ENCODE measurements at places on chromosomes 11 and 22. TPM values are rescaled to one million over a fixed set of nuclear protein-coding genes. Genes with fewer than 3 reads are reported as not detected.

CSNK2A3 gene
- total RNA-seq: 2.6 TPM

SLC22A9 gene
- total RNA-seq: not detected

MMP3 gene
- total RNA-seq: 0.22 TPM

SLC22A12 gene
- total RNA-seq: not detected

UCP2 gene
- 18.0 TPM for total RNA-seq

GRCh38 chr22:24389680-24390079, 37.7 kb upstream of the ADORA2A start:
- peaks cover 11% of the 10 kb centered on the region for H3K4me1 ChIP-seq
- H3K27ac ChIP-seq: peak overlapping the region; percentile 80
- H3K36me3 ChIP-seq: peaks cover 4% of the 10 kb centered on the region
- no peak overlapping the region for H3K4me3 ChIP-seq

GRCh38 chr11:69689484-69690319, 14.1 kb downstream of the FGF19 start:
- no peak overlapping the region for H3K27ac ChIP-seq
- no peaks in the 10 kb centered on the region for H3K36me3 ChIP-seq
- peaks cover 5% of the 10 kb centered on the region for H3K4me1 ChIP-seq
- no peak for DNase-seq

DNA sequence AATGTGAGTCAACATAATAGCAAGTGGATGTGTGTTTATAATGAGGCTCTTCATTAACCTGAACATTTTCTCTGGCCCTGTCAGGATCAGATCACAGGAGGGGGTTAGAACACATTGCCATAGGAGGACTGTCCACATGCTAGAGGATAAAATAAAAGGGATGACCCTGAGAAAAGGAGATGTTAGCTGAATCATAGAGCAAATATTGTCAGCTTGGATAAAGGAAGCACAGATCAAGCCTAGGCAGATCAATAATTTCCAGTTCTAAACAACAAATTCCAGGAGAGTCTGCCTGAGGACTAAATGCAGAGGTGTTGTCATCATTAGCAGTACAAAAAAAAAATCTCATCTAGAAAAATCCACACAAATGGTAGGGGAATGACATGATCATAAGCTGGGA, 337.9 kb downstream of the LRRC4C start:
- DNase-seq: no peak
- H3K27ac ChIP-seq: no peak overlapping the region
- no peaks in the 10 kb centered on the region for H3K36me3 ChIP-seq
- H3K27me3 ChIP-seq: no peaks in the 10 kb centered on the region
- H3K4me3 ChIP-seq: no peak overlapping the region
- no peaks in the 10 kb centered on the region for H3K4me1 ChIP-seq

GRCh38 chr11:69094111-69094914, 45.6 kb downstream of the TPCN2 start:
- H3K36me3 ChIP-seq: peaks cover 25% of the 10 kb centered on the region
- H3K4me3 ChIP-seq: no peak overlapping the region
- no peak for DNase-seq
- H3K4me1 ChIP-seq: peaks cover 13% of the 10 kb centered on the region
- no peak overlapping the region for H3K27ac ChIP-seq

- peaks cover 46% of the 10 kb centered on the region for H3K36me3 ChIP-seq
- H3K4me3 ChIP-seq: no peak overlapping the region
- no peak for DNase-seq
These were observed 11.3 kb downstream of the C22orf23 start for GRCh38 chr22:37942133-37942532.

DNA sequence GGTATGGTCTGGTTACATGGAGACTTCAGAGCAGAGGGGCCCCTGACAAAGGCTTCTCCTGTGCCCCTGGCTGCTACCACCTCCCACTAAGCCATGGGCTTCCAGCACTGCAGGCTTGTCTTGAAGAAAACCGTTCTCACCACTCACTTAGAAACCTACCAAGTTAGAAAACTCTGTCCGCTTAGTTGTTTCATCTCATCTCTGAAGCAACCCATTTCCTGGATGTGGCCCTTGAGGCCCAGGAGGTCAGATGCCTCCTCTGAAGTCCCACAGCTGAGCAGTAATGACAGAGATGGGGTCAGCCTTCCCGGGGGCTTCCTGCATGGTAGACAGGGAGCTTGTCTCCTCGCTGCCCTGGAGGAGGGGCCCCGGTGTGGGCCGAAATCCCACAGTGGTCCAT, 12.9 kb downstream of the CSF2RB start:
- no peak for DNase-seq
- peaks cover 9% of the 10 kb centered on the region for H3K4me1 ChIP-seq
- no peaks in the 10 kb centered on the region for H3K36me3 ChIP-seq
- H3K4me3 ChIP-seq: no peak overlapping the region
- H3K27ac ChIP-seq: no peak overlapping the region
- peaks cover 23% of the 10 kb centered on the region for H3K27me3 ChIP-seq

DNA sequence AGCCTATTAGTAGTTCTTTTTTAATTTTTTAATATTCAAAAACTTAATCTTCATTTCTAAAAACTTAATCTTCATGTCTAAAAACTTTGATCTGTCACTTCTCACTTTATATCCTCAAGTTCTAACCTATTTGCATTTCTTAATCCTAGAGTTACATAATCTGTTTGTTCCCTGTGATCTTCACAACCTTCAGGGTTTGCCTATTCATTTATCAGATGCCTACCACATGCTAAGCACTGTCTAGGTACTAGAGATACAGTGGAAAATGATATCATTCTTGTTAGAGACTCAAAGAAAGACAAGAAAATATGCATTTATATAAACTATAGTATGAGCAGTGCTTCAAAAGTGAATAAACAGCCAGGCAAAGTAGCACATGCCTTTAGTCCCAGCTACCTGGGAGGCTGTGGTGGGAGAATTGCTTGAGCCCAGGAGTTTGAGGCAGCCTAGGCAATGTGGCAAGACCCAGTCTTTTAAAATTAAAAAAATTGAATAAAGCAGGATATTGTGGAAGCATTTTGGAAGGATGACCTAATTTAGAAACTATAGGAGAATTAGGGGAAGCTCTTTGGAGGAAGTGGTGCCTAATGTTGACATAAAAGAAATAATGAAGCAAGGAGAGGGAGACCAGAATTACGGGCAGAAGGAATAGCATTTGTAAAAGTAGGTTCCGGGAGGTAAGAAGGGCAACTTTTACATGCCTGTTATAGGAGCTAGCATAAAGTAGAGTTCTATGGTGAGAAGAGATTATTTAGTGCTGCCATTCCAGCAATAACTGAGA, 54.4 kb upstream of the GRK2 start:
- DNase-seq: peak; percentile 29
- no peak overlapping the region for H3K27ac ChIP-seq
- peaks cover 43% of the 10 kb centered on the region for H3K36me3 ChIP-seq
- H3K4me3 ChIP-seq: no peak overlapping the region

DNA sequence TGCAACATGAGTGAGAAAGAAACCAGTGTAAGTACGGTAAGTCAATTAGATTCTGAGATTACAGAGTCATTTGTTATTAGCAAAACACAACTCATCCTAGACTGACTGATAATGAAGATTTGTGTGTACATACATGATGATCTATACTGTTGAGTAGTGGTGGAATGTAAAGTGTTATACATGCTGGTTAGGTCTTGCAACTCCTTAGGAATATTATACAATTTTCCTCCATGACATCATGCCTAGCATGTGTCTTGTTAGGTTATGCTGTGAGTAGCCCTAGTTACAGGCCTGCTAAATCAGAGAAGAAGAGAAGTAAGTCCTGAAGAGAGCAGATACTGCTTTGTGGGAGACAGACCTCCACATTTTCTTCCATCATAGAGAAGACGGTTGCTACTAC, 880.6 kb downstream of the LUZP2 start:
- no peak for DNase-seq
- no peaks in the 10 kb centered on the region for H3K27me3 ChIP-seq
- H3K36me3 ChIP-seq: no peaks in the 10 kb centered on the region
- no peaks in the 10 kb centered on the region for H3K4me1 ChIP-seq
- H3K4me3 ChIP-seq: no peak overlapping the region

GRCh38 chr22:49964136-49965090, 3.8 kb downstream of the PIM3 start:
- no peak overlapping the region for H3K27ac ChIP-seq
- peaks cover 28% of the 10 kb centered on the region for H3K36me3 ChIP-seq
- peaks cover 61% of the 10 kb centered on the region for H3K4me1 ChIP-seq
- no peak overlapping the region for H3K4me3 ChIP-seq
- DNase-seq: peak; percentile 9

- no peaks in the 10 kb centered on the region for H3K36me3 ChIP-seq
- H3K4me3 ChIP-seq: no peak overlapping the region
- DNase-seq: peak; percentile 7
- no peaks in the 10 kb centered on the region for H3K27me3 ChIP-seq
- H3K27ac ChIP-seq: no peak overlapping the region
These were observed 855.6 kb downstream of the KCNA4 start for GRCh38 chr11:29161191-29161590.

- no peaks in the 10 kb centered on the region for H3K27me3 ChIP-seq
- H3K36me3 ChIP-seq: peaks cover 68% of the 10 kb centered on the region
- H3K4me3 ChIP-seq: no peak overlapping the region
- DNase-seq: no peak
These were observed 28.4 kb upstream of the UCP3 start for GRCh38 chr11:74037309-74037708.

GRCh38 chr11:16921019-16921418, 93.2 kb downstream of the PLEKHA7 start:
- no peak overlapping the region for H3K27ac ChIP-seq
- H3K27me3 ChIP-seq: peaks cover 37% of the 10 kb centered on the region
- H3K4me3 ChIP-seq: no peak overlapping the region
- DNase-seq: no peak

DNA sequence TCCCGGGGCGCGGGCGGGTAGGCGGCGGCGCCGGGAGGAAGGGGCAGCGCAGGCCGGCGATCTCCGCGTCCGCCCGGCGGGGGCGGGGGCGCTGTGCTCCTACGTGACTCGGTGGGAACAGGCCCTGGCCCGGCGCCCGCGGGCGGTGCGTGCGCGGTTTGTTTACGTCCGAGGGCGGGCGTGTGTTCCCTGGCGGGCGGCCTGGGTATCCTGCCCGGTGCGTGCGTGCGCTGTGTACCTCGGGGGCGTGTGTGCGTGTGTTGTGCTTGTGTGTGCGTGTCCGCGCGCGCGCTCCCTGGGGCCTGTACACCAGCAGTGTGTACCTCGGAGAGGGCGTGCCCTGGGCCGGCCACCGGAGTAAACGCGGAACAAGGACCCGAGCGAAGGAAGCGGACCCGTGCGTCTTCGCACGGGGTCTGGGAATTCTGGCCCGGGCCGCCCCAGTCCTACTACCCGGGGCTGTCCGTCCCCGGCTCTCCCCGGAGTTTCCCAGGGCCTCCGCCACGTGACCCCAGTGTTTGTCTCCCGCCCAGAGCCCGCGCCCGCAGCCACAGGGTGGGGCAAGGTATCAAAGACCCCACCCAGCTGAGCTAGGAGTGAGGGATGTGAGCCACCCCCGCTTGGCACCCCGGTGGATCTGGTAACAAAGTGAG, 769 bp downstream of the MAFF start:
- peak overlapping the region; percentile 72 for H3K4me3 ChIP-seq
- DNase-seq: peak; percentile 93
- H3K36me3 ChIP-seq: no peaks in the 10 kb centered on the region

DNA sequence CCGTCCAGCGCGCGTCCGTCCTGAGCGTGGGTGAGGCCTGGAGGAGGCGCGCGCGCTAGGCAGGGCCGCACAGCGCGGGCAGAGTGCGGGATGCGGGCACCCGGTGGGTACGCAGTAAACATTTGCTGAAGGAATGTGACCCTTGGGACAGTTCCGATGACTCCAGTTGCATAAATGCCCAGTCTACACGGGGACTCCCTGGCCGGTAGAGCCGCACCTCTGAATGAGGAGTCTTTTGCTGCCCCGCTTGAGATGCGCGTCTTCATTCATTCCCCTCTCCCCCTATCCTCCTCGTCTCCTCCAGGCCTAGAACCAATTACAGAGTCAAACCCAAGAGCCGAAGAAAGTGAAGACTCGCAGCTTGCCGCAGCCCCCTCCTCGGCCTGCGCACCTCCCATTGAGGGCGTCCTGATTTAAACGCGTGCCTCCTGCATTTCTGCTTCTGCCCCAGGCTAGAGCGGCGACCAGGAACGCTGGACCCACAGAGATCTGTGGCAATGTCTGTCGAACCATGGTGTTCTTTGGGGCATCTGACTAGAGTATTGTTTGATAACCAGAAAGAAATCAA, 729 bp upstream of the CHKB start:
- H3K4me1 ChIP-seq: peaks cover 35% of the 10 kb centered on the region
- peak overlapping the region; percentile 93 for H3K4me3 ChIP-seq
- H3K36me3 ChIP-seq: peaks cover 22% of the 10 kb centered on the region
- DNase-seq: no peak

DNA sequence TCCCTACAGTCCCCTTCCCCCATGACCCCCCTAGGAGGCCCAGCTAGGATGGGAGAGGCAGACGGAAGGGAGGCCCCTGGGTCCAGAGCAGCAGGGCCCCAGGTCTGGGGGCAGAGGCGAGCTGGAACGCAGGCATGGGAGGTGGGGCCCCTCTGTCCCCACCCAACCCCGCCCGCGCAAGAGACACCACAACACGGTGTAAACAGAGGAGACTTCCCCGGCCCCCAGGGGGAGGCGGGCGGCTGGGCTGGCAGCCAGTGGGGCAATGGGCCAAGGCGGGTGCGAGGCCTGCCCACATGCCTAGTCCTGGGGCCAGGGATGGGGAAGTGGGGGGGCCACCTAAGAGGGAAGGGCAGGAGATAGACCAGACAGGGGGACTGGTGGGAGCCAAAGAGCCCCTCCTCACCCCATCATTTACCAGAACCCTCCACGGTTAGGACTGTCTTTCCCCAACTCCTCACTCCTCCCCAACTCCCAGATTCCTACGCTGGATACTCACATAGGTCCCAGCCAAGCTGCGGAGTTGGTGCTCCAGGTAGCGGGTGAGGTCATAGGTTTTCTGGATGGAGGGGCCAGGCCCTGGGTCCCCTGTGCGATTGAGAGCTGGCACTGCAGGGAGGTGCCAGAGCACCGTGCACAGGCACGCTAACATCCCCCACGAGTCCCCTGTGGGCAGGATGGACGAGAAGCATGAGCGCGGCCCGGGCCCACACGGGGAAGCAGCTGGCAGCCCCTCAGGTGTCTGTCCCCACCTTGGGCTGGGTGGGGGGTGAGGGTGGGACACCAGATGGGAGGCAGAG, 6.2 kb downstream of the CLCF1 start:
- peak overlapping the region; percentile 67 for H3K27ac ChIP-seq
- DNase-seq: peak; percentile 69

GRCh38 chr11:128508770-128509510, 78.4 kb downstream of the ETS1 start:
- no peak overlapping the region for H3K4me3 ChIP-seq
- H3K4me1 ChIP-seq: peaks cover 34% of the 10 kb centered on the region
- DNase-seq: no peak
- H3K27ac ChIP-seq: no peak overlapping the region
- H3K36me3 ChIP-seq: peaks cover 20% of the 10 kb centered on the region

- peaks cover 21% of the 10 kb centered on the region for H3K4me1 ChIP-seq
- peak; percentile 60 for DNase-seq
- H3K36me3 ChIP-seq: no peaks in the 10 kb centered on the region
- peaks cover 70% of the 10 kb centered on the region for H3K27me3 ChIP-seq
- no peak within 1 kb of the TSS for H3K27ac ChIP-seq
These were observed at the start of gene RASSF10 for GRCh38 chr11:13008625-13009475. RASSF10 (plus strand) TSS chr11:13009316; CDS start chr11:13009577, 261 bp downstream.
